ENCODE measurements at places on chromosomes 6 and 20.

DNA sequence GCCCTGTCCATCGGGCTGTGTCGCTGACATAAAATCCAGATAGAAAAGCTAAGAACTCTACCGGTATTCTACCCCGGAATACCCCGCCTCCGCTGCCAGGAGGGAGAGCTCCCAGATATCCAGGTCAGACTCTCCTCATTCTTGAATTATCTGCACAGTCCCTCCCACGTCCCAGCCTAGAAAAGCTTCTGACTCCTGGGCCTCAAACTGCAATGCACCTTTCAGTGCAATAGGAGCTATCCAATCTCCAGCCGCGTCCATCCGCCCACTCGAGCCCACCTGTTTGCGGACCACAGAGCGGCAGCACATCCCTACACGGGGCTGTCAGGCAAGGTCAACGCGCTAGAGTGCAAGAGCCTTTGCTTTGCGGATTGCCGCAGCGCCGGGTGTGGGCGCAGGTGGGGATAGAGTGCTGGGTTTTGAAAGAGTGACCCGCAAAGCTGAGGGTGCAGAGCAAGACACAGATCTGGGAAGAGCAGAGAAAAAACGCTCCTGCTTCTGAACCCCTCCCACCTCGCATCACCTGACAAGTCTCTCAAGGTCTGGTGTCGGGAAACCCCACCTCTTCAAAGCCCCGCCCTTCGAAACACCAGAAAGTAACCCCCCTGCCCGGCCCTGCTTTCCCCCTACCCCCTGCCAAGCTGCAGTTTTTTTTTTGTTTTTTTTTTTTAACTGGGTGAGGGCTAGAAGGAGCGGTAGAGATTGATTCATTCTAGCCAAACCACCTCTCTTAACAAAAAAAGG, 1.3 kb downstream of the TAPBP start:
- DNase-seq: peak; percentile 76

GRCh38 chr6:127939442-127940066, 38.7 kb upstream of the THEMIS start:
- no peak for DNase-seq

- no peak for DNase-seq
Observed at GRCh38 chr20:62137478-62138203, 5.6 kb downstream of the PSMA7 start.

GRCh38 chr6:18961566-18961965, 574.4 kb downstream of the RNF144B start:
- no peak for DNase-seq

DNA sequence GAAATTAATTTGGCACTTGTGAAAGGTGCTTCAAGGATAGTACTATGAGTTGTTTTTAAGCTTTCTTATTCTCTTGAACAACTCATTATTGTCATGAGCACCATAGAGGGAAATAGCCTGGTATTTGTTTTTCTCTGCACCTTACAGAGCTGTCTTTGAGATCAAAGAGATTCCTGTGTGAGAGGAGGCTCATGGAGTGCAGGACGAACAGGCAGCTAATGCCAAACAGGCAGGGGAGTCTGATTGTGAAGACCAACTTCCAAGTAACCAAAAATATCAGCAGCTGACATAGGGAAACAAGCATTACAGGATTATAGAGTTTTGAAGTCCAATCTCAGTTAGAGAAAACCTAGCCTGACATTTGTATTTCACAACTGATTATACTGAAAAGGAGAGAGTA, 110.6 kb upstream of the TENT5A start:
- DNase-seq: no peak

GRCh38 chr6:53894091-53894490, 99.3 kb downstream of the LRRC1 start:
- peak; percentile 55 for DNase-seq

- no peak for DNase-seq
Observed at GRCh38 chr6:6964675-6965074, 143.1 kb upstream of the RREB1 start.

DNA sequence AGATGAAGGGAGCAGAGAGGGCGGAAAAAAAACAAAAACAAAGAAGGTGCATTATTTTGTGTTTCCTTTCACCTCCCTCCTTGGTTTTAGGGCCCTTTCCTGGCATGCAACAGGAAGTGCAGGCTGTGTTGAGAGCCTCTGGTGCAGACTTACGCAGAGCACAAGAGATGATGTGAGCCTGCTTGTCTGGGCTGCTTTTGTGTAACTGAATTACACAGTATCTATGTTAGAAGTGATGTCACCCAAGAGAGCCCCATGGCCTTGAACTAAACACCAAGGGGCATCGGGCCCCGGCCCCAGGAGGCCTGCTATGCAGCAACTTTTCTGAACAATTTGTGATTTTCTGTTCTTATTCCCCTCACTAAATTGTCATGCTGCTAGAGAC, 25.5 kb downstream of the GNAS start:
- no peak for DNase-seq

- no peak for DNase-seq
Observed at GRCh38 chr20:48826883-48827771, 672 bp downstream of the PREX1 start.

- no peak for DNase-seq
Observed at GRCh38 chr6:85865420-85866369, 223.0 kb upstream of the SYNCRIP start.

DNA sequence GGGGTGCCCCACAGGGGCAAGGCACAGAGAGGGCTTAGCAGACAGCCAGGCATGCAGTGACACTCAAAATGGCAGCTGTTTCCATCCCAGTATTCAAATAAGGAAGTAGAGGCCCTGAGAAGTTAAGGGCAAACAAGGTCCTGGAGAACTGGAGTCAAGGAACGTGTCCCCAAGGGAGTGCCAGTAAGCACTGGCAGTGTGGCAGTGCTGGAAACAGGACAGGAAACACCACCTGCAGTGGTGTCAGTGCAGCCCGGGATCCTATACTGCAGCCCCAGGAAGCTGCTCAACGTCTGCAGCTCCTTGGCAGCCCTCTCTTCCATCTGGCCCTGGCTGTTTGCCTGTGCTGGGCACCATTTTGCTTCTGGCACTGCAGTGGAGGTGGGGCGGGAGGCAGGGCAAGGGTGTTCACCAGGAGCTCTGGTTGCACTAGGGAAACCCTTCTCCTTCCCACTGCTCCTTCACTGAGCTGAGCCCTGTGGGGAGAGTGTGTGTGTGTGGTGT, 56.3 kb downstream of the EDN3 start:
- no peak for DNase-seq

DNA sequence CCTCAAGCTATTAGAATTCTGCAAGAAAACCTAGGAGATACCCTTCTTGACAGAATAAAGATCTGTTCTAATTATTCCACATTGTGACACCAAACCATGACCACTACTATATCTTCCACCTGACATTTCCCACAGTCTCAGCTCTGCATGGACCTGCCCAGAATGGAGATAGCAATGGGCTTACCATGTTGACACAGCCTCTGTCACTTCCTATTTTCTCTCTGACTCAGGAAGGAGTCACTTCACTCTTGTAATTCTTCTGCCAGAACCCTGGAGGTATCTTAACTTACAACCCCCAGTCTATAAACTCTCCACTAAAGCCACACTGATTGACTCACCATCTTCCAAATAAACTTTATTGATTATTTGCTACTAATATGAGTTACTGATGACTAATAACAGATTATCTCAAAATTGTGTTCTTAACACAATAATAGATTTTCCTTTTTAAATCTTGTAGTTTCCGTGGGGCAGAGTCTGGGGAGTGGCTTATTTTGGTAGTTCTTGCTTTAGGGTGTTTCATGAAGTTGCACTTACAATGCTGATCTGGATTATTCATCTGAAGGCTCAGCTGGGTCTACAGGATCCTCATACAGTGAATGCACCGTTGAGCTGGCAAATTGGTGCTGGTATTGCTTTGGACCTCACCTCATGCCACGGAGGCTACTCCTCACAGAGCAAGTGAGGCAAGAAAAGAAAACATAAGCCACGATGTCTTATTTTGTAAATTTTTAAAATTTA, 869.9 kb downstream of the KIF16B start:
- no peak for DNase-seq

GRCh38 chr6:48567016-48567415, 456.0 kb upstream of the PTCHD4 start:
- DNase-seq: no peak

- no peak for DNase-seq
Observed at GRCh38 chr6:67129780-67130179, 1422.8 kb upstream of the EYS start.

- DNase-seq: no peak
Observed at GRCh38 chr20:63041776-63042175, 35.0 kb upstream of the BHLHE23 start.

GRCh38 chr6:12976366-12976765, 259.8 kb downstream of the PHACTR1 start:
- no peak for DNase-seq

DNA sequence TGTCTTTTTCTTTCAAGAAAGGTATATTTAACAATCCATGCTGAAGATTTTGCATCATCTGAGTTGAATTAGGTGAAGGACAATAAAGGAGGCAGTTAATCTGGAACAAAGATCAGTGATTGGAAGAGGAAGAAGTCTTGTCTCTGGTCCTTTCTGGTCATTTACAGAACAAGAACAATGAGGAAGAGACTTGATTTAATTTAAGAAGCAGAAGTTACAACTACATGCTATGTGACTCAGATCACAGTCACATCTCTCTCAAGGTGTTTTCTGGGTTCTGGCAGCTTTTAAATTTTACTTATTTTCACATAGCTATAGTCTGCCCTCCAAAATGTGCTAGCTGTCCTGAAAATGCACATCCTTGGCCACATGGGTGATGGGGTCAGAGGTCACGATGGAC, 53.5 kb upstream of the DEK start:
- DNase-seq: no peak

- DNase-seq: no peak
Observed at GRCh38 chr6:36758516-36759147, 61.0 kb downstream of the RAB44 start.

- no peak for DNase-seq
Observed at GRCh38 chr20:38167851-38168760, 3.0 kb upstream of the TGM2 start.

DNA sequence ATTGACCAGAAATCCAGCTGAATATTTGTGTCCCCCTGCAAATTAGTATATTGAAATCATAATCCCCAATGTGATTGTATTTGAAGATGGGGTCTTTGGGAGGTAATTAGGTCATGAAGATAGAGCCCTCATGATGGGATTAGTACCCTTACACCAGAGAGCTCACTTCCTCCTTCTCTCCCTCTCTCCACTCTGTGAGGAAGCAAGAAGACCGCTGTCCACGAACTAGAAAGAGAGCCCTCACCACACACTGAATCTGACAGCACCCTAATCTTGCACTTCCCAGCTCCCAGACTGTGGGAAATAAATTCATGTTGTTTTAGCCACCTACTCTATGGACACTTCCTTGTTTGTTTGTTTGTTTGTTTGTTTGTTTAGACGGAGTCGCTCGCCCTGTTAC, 11.9 kb upstream of the PLAGL1 start:
- DNase-seq: no peak

- DNase-seq: no peak
Observed at GRCh38 chr6:165855856-165856255, 192.8 kb upstream of the PDE10A start.

DNA sequence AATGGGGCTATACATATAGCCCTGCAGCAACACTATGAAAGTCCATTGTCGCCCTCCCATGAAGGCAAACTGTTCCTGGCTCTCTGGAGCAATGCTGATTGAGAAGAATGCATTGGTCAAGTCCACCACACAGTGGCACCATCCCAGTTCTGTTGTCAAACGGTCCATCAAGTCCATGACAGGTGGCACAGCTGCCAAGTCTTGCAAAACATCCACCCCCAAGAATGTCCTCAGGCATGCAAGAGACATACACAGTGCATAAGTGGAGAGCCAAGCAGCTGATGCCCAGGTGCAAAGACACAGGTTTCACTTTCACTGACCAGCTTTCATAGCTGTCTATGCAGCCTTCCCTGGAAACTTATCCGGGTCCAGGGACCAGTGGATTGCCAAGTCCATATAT, 17.5 kb downstream of the ZNF391 start:
- no peak for DNase-seq

- DNase-seq: no peak
Observed at GRCh38 chr20:42067596-42067995, 449.4 kb upstream of the CHD6 start.
